ENCODE measurements at places on chromosomes 7 and 10.

GRCh38 chr10:118054383-118054782, 7.6 kb upstream of the RAB11FIP2 start:
- no peak for DNase-seq

DNA sequence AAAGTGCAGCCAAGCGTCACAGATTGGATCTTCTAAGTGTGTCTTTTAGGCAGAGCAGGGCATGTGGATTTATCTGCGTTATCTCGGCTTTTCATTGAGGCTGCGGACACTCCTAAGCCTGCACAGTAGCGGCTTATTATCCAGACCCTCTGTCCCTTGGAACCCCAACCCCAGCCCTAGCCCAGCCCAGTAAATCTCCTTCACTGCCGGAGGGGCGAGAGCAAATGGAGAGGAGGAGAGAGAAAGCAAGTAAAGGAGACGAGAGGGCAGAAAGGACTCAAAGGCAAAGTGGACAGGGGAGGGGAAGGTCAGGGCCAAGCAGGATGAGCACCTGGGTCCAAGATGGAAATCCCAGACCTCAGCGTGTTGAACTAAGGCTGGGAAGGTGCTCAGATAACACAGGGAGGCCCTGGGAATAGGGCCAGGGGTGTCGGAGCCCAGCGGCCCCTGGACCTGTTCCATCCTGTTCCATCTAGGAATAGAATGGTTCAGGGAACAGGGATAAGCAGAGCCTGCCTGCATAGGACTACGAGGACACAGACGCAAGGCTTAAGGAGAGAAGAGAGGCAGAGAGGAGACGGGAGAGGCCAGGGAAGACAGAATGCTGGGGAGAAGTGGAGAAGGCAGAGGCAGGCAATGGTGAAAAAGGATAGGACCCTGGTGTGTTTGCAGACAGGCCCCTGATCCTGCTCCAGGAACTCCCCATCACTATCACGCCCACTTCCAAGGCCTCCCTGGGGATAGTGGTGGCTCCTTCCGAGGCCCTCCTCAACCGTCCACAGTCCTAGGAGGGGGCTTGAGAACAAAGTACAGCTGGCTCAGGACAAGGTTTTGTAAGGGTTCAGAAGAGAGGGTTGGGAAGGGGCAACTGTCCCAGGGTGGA, 99.6 kb downstream of the CHST15 start:
- no peak for DNase-seq

DNA sequence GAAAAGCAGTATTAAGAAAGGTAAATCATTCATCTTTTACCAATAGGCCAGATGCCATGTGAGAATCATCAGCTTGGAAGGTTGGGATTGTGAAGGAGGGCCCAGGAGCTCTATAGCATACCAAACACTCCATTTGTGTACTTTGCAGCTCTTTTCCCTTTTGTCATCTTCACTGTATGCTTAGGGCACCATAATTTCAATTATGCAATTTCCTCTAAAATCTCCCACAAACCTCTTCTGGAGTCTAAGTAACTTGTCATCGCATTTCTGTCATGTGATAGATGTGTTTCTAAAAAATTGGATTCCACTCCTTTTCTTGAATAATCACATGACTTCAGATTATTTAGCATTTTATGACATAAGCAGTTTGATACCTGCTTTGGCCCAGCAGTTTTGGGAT, 17.9 kb downstream of the RPP30 start:
- DNase-seq = no peak

GRCh38 chr7:121689749-121690148, 183.2 kb upstream of the PTPRZ1 start:
- no peak for DNase-seq

DNA sequence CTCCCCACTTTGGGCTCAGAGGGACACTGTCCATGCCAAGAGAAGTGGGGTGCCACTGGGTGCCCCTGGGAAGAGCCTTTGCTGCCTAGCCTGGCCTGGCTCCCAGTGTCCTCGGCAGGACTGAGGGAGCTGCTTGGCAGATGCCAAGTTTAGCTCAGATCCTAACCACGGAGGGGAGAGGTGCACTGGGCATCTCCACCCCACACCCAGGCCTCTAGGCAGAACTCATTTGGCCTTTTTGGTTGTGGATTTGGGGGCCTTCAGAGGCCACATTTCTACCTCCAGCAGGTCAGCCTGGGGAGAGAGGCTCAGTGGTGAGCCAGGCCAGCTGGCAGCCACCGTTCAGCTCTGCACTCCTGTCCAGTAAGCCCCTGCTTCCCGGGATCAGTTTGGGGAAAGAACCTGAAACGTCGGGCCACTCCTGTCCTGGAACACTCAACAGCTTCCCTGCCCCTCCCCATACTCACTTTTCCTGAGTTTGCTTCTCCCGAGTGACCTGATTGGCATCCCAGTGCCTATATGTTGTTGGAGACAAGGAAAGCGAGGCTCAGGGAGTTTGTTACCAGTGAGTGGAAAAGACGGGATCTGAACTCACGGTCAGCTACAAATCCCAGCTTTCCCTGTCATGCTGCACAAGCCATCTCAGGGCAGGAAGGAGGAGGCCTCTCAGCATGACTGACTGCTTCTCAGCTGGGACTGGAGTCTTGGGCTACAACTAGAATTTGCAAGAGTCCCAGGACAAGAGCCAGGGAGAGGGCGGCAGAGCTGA, 11.2 kb upstream of the CXCL12 start:
- no peak for DNase-seq

- no peak for DNase-seq
These were observed 71.9 kb downstream of the MKI67 start for GRCh38 chr10:128054163-128054970.

DNA sequence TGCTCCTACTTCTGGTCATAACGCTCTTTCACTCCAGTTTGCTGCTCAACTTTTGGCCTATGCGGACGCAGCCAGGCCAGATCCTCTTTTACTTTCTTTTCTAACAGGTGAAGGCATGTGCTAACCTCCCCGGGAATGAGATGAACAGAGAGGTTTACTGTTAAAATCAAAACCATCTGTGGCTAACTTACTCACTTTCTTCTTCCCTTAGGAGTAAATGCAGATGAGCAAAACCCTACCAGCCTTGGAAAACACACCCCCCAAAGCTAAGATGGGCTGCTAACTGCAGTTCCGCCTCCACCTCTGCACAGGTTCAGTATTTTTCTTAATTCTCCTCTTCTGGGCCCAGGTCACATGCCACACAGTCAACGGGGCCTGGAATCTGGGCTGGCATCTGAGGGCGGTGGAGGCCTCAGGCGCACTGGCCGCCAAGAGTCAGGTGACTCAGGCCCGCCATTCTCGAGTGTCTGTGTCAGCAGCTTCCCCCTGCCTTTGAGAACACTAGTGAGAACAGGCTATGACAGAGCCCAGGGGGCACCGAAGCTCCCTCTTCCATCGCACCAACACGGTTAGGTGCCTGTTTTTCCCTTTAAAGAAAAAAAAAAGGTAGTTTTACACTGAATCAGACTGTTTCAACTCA, 11.1 kb downstream of the FAM53B start:
- DNase-seq = no peak

- DNase-seq = no peak
These were observed 645.0 kb upstream of the GALNT17 start for GRCh38 chr7:70486977-70487376.

DNA sequence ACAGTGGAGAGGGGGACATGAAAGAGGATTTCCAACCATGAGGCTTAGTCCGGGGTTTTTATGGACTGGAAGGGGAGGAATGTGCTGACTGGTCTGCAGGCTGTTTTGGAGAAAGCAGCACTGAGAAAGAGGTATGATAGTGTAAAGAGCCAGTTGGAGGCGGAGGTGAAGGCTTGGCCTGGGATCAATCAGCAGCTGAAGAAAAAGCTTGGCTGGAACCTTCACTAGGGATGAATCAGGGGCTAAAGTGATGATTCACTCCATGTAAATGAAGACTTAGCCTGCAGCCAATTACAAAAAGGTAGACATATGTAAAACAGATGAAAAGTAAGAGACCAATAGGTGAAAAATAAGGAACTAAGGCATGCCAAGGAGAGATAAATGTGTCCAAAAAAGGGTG, 1382.6 kb downstream of the GATA3 start:
- no peak for DNase-seq

GRCh38 chr10:116669080-116669479, 48.3 kb downstream of the PNLIPRP2 start:
- DNase-seq = no peak

- no peak for DNase-seq
These were observed 293.8 kb upstream of the NFE2L3 start for GRCh38 chr7:25858200-25858524.

GRCh38 chr7:38773430-38773829, 135.6 kb downstream of the VPS41 start:
- no peak for DNase-seq

DNA sequence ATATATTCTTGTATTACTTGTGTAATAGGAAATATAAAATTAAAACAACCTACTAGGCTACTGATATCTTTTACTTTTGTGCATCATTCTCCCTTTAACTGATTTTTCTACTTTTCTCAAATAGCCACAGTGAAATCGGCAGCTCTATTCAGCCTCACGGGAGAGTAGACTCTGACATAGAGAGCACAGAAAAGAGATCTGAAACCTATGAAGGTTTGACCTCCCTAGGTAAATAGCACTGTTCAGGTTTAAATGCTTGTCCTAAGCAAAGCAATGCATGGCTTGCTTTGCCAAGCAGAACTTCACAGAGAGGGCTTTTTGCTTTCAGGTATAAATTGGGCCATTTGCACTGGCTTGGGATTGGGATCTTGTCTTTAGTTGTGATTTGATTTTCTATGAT, 53.1 kb downstream of the ACADSB start:
- no peak for DNase-seq

GRCh38 chr7:92244808-92245486, 767 bp downstream of the KRIT1 start:
- DNase-seq = no peak

DNA sequence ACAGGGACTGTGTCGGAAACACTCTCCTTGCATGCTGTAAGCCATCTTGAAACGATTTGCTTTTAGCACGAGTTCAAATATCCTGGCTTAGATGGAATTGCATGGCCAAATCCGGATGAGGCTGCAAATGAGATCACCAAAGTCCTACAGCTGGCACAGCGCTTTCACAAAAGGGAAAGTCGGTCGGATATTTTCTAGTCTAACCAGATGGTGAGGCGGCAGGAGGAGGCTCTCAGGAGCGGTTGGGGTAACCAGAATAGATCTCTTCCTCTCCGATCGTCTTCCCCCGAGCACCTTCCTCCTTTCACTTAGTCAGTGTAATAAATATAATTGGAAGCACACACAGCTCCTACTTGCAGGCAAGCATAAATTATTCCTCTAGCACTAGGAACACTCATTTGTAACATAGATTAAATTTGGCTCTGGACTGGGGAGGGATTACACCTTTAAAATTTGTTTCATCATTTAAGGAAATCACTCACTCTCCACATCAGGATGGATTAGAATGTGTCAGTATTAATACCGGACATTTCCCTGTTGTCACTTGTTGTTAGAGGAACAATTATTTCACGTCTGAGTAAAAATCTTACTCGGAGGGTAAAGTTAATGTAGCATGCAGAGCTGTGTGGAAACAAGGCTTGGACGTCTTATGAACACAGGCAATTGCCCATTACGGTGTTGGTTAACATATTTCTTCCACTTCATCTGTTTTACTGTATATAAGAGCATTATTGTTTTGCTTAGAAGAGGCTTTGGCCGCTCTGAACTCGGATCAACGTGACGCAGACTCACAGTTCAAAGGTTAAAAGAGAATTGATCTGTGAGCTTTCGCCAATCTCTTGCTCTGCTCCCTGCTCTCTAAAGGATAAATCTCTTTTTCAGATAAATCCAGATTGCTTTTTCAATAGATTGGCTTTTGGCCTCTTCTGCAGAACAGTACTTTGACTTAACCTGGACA, 857.9 kb downstream of the TYW1 start:
- no peak for DNase-seq

DNA sequence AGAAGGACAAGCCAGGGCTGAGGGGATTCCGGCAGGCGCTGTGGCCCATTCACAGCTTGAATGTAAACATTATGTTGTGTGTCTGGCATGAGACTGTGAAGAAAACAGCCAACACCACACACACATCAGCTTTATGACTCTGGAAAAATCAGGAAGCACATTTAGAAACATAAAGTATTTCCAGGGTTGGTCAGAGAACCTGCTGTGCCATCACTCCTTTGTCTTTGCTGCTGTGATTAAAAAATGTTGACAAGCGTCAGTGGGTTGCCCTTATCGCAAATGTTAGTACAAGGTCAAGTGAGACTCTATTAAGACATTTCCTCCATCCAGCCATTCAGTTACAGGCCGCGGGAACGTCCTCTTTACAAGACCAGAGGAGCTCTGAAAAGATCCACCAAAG, 95.4 kb downstream of the TAX1BP1 start:
- DNase-seq = no peak

- no peak for DNase-seq
These were observed 65.5 kb downstream of the LRRC17 start for GRCh38 chr7:102978284-102978683.

DNA sequence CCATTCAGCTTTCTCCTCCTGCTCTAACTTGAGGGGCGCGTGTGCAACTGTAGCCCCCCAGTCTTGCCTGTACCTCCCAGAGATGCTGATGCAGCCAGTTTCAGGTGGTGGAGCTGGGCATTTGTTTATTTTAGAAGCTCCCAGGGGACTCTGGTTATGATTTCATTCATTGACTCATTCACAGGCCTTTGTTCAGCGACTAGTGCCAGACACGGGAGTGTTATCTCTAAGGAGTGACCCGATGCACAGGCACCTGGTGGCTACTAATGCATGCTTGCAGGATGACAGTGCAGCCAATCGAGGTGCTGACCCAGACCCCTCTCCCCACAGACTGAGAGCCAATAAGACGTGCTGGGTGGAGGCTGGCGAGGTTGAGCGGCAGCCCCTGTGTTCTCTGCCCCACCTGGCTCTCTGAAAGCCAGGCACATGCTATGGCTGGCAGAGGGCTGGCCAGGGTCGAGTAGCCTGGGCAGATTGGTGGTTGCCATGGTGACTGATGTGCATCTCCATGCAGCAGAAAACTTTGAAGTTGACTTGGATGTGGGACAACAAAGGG, 19.7 kb upstream of the SLC18A2 start:
- DNase-seq = no peak

- DNase-seq = no peak
These were observed 23.1 kb downstream of the DDC start for GRCh38 chr7:50542132-50542531.
